Left kidney (tissue), 8 donors: ENCODE measurements at places on chromosomes 3 and 15. TPM values are rescaled to one million over a fixed set of nuclear protein-coding genes. Genes with fewer than 3 reads are reported as not detected.

Gene HRG
- polyA plus RNA-seq: 2.0 TPM

Gene CCDC174
- 36.8 TPM for polyA plus RNA-seq

Gene MAP2K5
- polyA plus RNA-seq: 23.6 TPM

Gene CKMT1A
- polyA plus RNA-seq: 2.5 TPM

Gene MESP2
- polyA plus RNA-seq: 0.45 TPM

Gene CCDC191
- 31.1 TPM for polyA plus RNA-seq

Gene ARHGAP31
- polyA plus RNA-seq: 12.4 TPM

Gene TAGLN3
- 2.3 TPM for polyA plus RNA-seq
